Stimulated activated CD4-positive, alpha-beta T cell treated with anti-CD3 and anti-CD28 coated beads, TNF-alpha, amount 100 ng/mL, for 4 hours (primary cell): ENCODE measurements at places on chromosomes 16 and 17.

DNA sequence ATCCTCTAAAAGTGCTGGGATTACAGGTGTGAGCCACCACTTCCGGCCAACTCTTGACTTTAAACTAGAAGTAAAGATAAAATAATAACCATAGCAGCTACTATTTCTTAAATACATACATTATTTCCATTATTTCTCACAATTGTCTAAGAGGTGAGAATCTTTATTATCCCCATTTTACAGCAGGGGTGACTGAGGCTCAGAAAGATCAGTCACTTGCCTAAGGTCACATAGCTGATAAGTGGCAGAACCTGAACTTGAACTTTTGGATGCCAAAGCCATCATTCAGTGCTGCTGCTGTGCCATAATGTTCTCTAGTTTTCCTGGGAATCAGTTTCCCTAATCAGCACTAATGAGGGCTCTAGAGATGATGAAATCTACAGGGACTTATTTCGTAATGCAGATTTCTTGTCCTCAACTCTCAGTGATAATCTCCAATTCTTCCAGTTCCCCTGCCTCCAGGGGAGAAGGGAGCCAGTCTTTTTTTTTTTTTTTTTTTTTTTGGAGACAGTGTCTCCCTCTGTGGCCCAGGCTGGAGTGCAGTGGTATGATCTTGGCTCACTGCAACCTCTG lies 25.2 kb upstream of the GPRC5B start:
- DNase-seq = no peak

GRCh38 chr17:51224402-51225262 lies 35.2 kb downstream of the MBTD1 start:
- DNase-seq = no peak

DNA sequence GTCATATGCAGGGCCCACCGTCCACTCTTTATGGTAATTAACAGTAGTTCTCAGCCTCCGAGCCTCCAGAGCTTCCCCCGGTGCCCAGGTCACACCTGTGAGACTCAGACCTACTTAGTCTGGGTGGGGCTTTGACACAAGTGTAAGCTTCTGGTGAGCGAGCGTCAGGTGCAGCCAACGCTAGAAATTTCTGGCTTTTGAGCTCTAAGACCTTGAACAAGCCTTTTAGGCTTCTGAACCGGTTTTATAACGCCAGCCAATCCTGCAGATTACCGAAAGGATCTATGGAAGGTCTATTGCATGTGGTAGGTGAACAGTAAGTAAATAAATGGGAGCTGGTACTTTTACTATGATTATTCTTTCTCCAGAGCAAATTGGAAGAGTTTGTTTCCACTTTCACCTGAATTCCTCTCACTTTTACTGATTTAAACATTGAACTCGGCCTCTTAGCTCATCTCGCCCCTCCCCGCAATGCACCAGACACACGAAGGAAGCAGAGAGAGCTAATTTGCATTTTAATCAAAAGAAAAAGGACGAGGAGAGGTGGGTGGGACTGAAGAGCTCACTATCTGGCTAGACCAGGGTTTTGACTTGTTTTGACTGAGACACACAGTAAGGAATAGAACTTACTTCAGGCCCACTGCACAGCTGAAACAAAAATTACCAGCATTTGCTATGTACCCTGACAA lies 47.1 kb downstream of the ABAT start:
- DNase-seq = no peak

DNA sequence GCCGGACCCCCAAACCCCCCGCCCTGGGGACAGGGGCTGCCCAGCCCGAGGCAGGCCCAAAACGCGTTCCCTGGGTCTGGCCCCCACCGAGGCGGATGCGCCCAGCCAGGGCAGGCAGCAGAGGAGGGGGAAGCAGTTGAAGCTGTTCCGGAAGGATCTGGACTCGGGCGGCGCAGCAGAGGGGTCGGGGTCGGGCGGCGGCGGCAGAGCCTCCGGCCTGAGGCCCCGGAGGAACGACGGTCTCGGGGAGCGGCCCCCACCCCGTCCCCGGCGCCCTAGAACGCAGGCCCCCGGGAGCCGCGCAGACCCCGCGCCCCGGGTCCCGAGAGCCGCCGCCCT lies 22.9 kb upstream of the ZFPM1 start:
- DNase-seq = no peak

DNA sequence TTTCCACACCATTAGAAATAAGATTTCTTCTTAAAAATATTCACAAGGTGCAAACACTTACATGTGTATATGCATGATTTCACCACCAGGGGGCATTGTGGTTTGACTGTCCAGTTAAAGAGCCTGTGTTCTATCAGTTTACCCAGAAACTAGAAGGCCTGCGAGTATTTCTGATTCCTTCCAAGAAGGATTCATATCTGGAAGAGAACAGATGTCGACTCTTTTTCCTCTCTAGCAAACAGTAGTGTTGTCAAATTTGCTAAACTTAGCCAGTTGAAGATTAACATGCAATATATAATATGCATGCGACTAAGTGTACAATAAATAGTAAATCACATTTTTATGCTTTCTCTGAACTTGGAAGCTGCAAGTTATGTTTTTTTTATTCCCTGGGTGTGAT lies 404.1 kb downstream of the WWOX start:
- no peak for DNase-seq

GRCh38 chr16:17053536-17054160 lies 417.1 kb downstream of the XYLT1 start:
- DNase-seq = no peak

DNA sequence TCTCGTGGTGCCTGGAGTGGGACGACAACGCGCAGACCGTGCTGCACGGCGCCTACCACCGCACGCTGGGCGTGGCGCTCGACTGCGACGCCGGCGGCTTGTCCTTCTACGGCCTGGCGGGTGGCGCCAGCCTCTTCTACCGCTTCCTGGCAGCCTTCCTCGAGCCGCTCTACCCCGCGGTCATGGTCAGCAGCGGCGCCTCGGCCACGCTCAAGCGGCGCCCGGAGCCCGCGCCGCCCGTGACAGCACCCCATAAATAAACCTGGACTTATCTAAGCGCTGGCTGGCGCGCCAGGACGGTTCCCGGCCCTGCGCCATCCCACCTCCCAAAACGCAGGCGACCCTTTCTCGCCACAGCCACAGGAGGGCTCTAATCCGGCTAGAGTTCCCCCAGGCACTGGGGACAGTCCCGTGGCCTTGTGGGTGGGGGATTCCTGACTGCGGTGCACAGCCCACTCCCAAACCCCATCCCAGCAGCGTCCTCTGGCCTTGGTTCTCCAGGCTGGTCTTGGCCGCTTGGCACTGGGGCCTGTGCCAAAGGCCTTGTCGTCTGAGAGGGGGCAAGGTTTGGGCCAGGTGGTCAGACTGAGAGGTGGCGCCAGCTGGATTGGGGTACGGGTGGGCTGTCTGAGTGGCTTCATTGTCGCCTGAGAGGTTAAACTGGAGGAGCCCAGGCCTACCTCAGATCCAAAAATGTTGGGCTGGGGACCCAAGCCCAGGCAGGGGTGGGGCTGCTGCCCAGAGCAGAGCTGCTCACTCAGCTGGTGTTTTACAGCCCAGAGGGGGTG lies 10.1 kb upstream of the SLC16A5 start:
- DNase-seq = no peak

GRCh38 chr16:27327586-27327915 lies 13.8 kb downstream of the IL4R start:
- DNase-seq = no peak

GRCh38 chr17:38579934-38580333 lies 25.8 kb downstream of the SRCIN1 start:
- DNase-seq = no peak

GRCh38 chr17:9219631-9220397 lies 198.5 kb downstream of the NTN1 start:
- no peak for DNase-seq

DNA sequence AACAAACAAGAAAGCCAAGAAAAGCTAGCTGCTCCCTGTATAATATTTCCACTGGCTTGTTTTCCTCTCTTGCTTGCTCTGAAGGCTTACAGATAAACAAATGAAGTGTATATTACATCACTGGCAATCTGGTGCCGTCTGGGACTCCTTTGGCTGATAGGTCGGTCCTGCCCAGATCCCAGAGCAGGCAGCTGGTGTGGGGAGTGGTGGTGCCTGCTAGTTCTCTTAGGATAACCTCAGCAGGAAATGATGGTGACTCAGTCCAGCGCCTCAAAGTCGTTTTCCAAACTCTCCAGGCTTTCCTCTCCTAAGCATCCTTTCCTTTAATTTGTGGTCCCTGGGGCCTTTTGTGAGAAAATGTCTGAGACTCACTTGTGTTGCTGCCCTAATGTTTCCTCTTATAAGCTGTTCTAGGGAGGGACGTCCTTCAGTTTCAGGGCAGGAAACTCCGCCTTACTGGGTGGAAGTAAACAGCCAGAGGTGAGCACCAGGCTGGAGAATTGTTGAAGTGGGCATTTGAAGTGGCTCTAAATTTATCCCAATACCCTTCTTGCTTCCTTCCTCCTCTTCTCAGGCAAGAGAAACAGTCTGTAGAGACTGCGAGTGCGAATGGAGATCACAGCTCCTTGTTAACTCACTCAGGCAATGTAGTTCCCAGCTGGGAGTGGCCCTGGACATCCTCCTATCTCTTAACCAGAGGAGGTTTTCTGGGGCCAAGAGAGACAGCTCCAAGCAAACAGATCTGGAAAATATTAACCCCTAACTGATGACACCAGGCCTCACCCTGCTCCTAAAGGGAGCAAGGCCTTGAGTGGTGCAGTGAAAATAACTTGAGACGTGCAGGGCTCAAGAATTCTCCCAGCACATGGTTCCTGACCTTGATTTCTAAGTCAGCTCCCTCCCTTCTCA lies 34.9 kb downstream of the CD300LF start:
- no peak for DNase-seq

- DNase-seq = no peak
These were observed 132.6 kb downstream of the PARN start for GRCh38 chr16:14497245-14498082.

DNA sequence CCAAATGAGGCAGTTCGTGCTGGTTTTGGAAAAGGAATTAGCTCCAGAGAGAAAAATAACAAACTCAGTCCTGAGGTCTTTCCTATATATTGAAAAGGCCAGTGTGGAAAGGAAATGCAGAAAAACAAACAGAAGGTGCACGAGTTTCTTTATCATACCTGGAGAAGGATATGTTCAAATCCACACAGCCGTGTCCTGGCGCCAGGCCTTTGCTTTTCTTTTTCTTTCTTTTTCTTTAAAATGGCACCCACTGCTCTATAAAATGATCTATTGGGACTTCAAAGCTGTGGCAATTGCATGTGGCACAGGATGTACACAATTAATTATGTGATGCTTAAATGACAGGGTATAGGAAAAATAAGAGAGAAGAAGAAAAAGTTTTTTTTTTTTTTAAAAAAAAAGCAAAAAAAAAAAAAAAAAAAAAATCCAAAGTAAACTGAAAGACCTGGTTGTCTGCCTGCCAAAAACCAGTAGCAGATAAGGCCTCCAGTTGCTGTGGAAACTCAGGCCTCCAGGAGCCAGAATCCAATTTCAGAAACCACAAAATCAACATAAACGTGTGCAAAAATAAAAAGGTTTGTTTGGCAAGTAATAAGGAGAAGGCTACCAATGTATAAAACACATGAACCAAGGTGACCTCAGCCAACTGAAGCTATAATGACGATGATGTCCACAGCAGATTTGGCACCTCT lies 957.6 kb upstream of the SOX9 start:
- no peak for DNase-seq

- DNase-seq = no peak
These were observed 2.3 kb upstream of the CCL3 start for GRCh38 chr17:36092230-36092629.

DNA sequence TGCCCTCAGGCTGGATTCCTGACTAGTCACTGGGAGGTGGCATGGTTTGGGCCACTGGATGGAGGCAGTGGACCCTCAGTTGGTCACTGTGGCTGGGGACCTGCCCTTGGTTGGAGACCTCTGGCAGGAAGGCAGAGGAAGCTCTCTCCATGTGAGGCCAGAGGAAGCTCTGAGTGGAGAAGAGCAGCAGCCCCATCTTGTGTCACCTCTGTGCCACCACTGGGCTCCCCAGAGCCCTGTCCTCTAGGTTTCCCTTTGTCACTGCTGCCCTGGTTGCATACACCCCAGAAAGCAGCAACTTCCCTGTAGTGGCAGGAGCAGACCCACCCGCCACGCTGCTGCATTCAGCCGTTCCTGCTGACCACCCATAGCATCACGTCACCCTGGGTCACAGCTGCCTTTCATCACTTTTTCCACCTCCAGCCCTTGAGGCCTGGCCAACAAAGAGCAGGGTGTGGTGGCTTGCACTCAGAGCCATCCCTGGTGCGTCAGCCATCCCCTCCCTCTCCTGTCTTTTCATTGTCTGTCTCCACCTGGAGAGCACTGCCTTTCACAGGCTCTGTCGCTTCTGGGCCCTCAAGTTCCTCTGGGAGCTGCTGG lies 11.9 kb downstream of the CTRL start:
- DNase-seq = no peak

DNA sequence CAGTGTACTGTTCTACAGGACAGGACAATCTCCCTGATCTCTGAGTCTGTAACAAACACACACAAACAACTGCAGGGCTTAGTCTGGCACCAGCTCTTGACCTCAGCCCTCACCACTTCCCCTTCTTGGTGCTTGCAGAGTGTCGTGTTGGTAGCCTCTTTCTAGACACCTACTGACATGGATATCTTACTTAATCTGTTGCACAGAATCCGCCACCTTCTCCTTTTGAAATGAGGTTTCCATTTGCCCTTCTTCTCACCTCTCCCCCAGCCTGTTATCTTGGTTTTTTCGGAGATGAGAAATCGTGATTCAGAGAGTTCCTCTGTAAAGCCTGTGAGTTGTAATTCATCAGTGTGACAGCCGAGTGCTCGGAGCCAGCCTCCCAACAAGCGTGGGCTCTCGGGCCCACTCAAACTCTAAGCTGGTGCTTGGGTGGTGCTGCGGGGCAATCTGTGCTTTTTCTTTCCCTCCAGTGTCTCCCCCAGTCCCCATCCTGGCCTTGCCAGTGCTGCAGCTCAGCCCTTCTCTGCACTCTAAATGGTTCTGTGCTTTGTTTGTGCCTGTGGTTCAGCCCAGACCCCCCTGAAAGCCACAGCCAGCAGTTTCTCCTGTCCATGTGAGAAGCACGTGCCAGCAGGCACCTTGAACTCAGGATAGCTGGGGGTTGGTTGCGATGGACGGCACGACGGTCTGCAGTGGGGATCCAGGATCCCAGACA lies 28.1 kb downstream of the KIAA0513 start:
- DNase-seq = peak; percentile 36

DNA sequence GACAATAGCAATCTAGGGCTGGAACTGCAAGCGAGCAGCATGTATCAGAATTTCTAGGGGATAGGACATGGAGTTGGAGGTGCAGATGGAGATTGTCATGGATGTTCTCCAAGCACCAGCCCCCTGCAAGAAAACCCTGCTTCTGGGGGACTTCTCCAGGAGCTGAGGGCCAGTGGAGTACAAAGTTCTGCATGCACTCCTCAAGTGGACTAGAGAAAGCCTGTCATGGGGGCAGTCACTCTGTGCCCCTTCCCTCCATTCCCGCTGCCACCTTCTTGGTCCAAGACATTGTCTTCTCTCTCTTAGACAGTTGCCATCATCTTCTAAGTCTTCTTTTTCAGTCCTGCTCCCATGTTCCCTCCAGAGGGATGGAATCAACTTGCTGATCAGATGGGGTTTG lies 87.9 kb downstream of the AIPL1 start:
- no peak for DNase-seq
